ENCODE measurements at places on chromosomes 16 and 17.
A peak's percentile ranks its signal among the peaks of the same experiment; 100 is the strongest.

DNA sequence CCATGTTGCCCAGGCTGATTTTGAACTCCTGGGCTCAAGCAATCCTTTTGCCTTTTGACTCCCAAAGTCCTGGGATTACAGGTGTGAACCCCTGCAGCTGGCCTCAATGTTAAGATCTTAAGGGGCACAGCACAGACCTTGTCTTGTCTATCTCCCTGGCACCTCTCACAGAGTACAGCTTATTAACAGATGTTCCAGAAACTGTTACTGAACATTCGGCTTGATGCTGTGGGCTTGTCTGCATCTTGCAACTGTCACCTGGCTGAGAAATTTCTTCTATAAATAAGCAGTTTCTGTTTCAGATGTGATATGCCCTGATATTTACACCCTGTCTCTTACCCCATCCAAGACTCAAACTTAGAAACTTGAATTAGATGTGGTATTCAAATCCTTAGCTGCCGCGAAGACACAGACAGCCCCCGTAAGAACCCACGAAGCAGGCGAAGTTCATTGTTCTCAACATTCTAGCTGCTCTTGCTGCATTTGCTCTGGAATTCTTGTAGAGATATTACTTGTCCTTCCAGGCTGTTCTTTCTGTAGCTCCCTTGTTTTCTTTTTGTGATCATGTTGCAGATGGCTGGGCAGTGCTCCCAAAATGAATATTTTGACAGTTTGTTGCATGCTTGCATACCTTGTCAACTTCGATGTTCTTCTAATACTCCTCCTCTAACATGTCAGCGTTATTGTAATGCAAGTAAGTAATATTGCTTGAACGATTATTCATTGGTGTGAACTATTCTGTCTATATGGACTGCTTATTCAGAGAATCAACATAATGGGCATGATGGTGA, at the start of gene TNFRSF17:
TSS of gene TNFRSF17 (plus strand) at position 450 of the 791 bp plus-strand sequence. CDS start at position 565, 115 bp downstream.
- DNase-seq, result no peak

- DNase-seq, result no peak
Measured at GRCh38 chr16:72952811-72953271, 95.1 kb downstream of the ZFHX3 start.

DNA sequence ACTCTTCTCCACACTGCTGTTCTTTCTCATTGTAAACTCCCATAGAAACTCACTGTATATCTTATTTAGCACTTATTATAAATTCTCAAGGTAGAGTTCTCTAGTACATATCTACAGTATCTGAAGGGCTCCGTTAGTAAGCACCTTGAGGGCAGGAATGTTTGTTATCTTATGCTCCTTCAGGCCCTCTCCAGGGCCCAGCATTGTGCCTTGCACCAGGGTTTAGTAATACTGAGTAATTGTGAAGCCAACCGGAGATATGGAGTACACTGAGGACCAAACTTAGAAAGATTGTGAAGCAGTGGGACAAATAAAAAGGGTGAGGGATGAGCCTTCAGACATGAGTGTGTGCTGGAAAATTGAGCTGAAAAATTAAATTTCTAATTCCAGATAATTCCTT, 26.4 kb downstream of the RNF43 start:
- no peak for DNase-seq

GRCh38 chr16:81478876-81479511, 34.4 kb downstream of the CMIP start:
- DNase-seq, result no peak

DNA sequence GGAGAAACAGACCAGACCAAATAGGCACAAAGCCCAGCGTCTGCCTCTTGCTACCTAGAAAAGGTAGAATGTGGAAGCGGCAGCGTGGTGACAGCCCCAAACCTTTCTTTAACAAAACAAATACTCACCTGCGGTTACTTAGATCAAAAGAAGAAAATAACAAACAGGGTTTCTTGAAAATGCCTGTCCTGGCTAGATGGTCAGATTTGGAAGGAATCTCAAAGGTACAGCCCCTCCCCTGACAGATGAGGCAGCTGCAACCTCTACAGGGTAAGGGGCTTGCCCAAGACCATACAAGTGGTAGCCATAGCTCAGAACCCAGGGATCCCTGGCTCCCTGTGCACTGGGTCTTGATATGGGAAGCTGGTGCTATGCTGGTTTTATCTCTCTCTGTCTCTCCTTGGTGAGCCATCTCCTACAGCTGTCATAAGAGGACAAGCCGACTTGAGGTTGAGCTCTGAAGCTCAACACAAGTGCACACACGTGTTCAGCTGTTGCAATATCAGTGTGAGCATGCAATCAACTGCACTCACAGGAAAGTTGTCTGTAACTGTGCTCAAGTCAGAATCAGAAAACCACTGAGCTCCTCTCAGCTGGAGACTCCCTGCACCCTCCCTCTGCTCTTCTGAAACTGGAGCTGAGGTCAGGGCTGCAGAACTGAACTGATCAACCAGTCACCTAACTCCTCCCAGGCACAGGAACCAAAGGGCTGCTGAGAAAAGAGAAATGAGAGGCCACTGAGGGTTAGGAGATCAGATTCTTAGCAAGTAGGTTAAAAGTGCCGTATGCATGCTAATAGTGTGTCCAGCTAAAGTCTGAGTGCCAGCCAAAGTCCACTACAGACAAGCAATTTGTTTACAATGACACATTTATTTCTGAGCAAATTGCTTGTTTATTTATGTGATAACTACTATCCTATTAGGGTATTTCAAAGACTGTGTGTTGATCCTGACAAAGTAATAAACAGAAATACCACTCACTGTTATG, 6.1 kb upstream of the RNF157 start:
- DNase-seq, result no peak

- DNase-seq, result no peak
Measured at GRCh38 chr16:47519996-47520679, 59.0 kb downstream of the PHKB start.

DNA sequence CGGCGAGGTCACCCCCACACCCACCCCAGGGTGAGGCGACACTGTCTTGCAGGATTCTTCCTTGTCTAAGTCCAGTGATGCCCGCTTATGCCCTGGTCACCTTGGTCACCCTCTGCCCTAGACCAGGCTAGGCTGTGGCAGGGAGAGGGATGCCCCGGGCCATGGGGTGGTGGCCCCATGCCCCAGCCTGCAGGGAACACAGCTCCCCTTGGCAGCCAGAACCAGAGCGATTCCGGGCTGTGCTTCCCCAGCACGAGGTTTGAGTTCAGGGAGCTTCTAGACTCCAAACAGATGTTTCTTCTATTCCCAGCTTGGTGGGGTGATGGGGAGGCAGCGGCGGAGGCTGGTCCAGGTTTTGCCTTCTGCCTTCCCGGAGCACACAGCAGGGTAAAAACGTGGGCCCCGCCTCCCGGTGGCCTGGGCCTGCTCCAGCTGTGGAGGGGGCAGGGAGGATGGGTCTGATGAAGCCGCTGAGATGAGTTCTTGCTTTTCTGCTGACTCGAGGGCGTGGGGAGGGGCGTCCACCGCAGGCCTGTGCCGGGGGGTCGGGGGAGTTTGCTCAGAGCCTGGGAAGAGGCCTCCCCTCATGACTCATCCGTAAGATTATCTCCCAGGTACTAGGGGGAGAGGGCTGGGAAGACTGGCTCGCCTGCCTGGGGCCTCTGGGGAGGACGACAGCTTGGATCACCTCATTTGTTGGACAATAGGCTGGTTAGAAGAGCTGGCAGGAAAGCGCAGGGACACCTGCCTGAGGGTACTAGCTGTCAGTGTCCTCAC, 15.4 kb downstream of the SMTNL2 start:
- no peak for DNase-seq

DNA sequence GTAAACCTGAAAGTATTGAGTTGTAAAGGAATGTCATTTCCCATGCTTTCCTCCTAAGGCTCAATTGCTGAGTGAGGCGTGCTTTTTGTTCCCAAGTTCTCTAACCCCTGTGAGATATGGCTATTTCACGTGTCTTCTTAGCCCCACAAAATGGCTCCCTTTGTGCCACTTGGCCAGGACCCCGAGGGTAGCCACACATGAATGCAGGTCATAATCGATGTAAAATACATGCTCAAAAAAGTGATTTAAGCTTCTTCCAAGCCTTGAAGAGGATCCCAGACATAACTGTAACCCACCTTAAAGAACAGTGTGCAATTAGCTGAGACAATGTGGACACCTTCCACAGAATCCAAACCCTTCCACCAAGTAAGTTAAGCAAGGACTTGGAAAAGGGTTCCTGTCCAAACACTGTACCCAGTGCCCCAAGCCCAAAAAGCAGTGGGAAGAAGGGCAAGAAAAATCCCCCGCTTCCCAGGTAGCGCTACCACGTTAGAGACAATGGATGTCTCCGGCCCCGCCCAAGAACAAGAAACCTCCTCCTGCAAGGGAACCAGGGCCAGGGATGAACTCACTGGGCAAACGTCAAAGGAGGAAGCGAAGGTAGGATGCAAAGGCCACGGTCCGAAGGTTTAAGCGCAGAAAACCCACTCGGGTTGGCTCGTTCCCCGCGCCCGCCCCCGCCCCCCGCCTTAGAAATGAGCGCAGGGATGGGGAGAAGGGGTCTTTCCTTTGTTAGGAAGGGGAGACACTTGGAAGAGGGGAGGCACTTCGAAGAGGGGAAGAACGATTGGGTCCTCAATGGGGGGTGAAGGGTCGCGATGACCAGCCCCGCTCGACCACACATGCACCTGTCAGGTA, 1.2 kb downstream of the JPT1 start:
- no peak for DNase-seq

DNA sequence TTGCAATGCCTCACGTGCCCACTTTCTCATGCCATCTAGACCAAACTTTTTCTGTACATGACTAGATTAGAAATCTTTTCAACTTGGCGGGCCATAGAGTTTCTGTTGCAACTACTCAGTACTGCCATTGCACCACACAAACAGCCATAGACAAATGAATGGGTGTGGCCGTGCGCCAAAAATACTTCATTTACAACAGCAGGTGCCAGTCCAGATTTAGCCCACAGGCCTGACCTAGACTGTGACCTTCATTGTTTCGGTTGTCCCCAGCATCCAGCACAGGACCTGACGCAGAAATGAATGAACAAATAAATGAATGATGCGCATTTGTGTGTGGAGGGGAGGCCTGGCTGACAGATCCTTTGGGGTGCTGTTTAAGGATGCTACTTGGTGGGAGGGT, 14.3 kb upstream of the PDK2 start:
- DNase-seq, result no peak

GRCh38 chr17:6755731-6756184, at the start of gene XAF1:
Gene XAF1 (plus strand): TSS chr17:6756046. CDS start chr17:6756079, 33 bp downstream.
- peak; percentile 26 for DNase-seq

DNA sequence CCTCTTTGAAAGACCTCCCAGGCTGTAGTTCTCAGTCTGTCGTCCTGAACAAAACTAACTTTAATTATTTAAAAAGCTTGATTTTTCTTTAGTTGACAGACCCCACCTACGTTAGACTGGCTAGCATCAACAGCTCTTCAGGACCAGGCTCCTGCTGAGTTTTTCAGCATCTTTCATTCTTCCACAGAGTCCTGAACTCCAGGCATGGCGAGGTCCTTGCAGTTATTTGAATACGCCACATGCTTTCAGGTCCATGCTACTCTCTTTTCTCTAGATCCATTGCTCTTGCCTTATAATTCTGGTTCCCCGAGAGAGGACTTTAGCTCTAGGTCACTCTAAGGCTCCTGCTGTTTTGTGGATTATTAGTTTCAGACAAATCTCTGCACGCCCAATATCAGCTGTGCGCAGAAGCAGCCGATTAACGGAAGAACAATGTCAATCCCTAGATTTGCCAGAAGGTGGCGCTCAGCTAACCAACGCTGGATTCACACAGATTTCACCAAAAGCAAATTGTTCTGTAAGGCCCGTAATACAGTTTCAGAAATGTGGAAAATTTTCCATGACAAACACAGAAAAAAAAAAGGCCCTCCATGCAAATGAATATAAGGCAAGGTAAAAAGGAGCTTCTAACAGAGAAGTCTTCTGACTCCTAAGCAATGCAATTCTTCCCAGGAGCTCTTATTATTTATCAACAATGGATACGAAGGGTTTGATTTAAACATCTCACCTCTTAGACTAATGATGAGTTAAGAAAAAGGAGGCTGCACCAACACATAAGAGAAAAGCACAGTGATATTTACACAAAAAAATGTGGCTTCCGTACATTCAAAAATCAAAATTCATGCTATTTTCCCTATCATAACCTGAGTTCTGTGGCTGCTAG, 33.5 kb upstream of the BCO1 start:
- DNase-seq, result no peak

- no peak for DNase-seq
Measured at GRCh38 chr16:52496051-52496876, 50.7 kb downstream of the TOX3 start.

- no peak for DNase-seq
Measured at GRCh38 chr17:6070430-6070912, 292 bp downstream of the WSCD1 start.

GRCh38 chr17:27540318-27541101, 84.3 kb downstream of the KSR1 start:
- peak; percentile 95 for DNase-seq

DNA sequence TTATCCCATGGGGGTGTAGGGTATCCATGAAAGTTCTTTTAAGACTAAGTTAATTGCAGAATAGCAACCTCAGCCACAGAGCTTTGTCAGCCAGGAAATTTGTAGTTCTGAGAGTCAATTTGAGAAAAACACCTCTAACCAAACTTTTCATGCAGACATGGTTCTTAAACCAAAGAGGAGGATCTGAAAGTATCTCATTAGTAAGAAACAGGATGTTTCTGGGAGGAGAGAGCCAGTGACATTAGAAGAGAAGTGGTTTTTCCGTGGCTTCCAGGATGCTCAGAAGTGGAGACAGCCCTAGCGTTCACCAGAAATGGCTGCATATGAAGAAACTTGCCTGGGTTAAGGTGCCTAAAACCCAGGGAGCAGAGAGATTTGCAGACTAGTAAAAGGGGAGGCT, 7.9 kb downstream of the GNAO1 start:
- no peak for DNase-seq

DNA sequence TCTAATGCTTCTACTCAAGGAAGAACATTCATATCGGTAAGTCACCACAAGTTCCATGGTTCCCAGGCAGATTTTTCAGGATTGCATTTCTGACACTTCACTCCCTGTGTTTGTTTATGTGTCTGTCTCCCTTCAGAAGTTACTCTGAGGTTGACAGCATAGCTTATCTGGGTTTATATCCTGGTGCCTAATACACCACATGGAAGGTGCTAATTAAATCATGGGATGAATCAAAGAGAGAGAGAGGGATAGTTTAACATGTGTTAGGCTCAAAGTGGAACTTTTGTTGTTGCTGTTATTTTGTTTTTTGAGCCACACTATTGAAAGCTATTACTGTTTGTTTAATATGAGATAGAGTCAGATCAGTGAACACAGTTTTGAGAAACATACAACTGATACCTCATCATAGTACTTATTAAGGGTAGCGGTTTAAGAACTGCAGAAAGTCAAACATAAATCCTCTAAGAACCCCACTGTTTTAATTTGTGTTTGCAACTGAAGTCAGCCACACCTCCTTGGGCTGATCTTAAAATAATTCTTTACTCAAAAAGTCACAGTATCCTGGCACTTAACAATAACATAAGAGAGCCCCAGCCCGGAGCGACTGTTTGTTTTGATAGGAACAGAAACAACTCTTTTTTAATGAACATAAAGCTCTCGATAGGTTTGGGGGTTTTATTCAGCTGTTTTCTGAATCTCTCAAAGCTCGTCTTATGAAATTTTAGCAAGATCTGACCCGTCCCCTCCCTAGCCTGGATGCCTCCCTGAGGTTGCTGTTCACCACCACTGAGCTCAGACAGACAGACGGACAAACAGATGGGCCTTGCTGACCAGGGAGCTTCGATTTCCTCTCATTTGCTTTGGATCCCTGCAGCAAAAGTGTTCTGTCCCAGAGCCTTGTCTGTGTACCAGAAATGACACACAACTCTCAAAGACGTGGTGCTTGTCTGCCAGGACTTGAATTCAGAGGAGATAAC, 98.3 kb upstream of the MYOCD start:
- DNase-seq, result no peak

All from pancreas (tissue), 10 donors.